SK-N-SH treated with all-trans-retinoic acid at 6 μM for 48 hours (cell line): ENCODE measurements at places on chromosomes 4 and X.

- ATAC-seq, result no peak
Measured at GRCh38 chr4:76998251-76998901, 48.8 kb downstream of the SEPTIN11 start.

DNA sequence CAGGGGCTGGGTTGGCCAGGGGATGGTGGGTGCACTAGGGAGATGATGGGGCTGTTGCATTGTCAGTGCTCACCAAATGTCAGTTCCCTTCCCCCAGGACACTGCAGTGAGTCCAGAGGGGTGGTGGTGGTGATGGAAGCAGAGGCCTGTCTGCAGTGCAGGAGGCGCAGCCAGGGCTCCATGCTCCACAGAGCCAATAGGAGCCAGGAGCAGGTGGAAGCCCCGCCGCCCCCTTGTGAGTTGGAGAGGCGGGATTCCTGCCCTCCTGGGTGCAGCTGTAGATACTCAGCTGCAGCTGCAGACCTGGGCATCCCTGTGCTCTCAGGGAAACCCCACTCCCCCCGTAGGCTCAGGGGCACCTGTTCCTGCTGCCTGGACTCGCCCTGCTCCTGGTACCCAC is 284.7 kb downstream of the EVC2 start:
- no peak for ATAC-seq

GRCh38 chr4:174281901-174282300 is 1.6 kb downstream of the FBXO8 start:
- no peak for ATAC-seq

DNA sequence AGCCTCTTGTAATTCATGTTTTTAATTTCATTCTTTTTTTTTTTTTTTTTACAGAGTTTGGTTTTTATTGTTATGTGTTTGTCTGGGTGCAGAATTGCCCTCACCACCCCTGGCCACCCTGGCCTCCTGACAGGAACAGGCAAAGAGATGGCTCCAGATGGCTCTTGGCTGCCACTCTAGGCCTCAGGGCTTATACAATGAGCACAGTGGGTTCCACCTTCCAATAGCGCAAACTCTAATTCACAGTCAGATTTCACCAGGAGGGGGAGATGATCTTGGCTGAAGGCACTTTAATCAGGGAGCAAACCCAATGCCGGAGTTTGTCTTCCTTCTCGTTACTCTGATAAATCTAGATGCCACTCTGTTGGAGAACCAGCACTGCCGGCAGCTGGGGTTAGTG is 24.8 kb downstream of the CPE start:
- ATAC-seq, result peak; percentile 16; the same call in 1 of the 3 replicates

- ATAC-seq, result no peak
Measured at GRCh38 chrX:106247162-106247561, 79.1 kb downstream of the PWWP3B start.

GRCh38 chr4:145847764-145848163 is 90.9 kb downstream of the ZNF827 start:
- ATAC-seq, result no peak

- peak; percentile 74 for ATAC-seq
Measured at GRCh38 chr4:80221161-80221560, 23.9 kb downstream of the PRDM8 start.

- ATAC-seq, result no peak
Measured at GRCh38 chr4:16869594-16870245, 28.7 kb downstream of the LDB2 start.

DNA sequence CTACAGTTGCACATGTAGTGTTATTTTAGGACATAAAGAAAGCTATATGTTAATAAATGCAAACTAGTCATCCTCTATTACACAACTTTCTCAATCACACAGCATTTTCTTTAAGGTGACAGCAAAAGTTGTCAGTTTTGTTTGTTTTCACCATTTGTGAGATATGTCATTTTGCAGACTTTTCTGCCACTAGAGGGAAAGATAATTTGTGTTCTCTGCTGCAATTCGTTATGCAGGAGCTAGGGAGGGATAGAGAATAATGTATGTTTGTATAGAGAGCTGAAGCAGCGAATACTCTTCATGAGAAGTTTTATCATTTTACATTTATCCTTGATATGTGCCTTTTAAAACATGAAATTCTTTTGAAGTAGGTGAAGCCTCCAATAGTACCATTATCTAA is 670.6 kb upstream of the ATOH1 start:
- ATAC-seq, result 0 out of 3 replicates have a peak, but pooled peaks have one; percentile 38

GRCh38 chrX:14528629-14529289 is 577 bp upstream of the GLRA2 start:
- peak; percentile 87 for ATAC-seq

- no peak for ATAC-seq
Measured at GRCh38 chr4:5571646-5572045, 136.7 kb downstream of the EVC2 start.

- ATAC-seq, result peak; percentile 95
Measured at GRCh38 chrX:150772150-150772970, 79.2 kb downstream of the MTMR1 start.

DNA sequence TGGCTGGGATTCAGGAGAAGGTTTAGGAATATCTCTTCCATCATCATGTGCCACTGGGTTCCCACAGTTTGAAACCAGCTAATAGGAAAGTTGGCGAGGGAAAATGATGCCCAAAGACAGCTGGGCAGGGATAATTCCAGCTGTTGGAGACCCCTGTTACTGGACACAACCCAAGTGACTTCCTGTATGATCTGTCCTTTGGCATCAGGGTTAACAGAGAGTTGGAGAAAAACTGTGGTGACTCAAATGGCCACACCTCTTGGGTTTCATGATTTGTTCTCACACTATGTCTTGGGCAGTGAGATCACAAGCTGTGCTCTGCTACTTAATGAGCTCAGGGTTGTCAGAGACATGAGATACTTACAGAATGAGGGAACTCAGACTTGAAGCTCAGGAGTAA is 3.8 kb downstream of the FGF16 start:
- peak; percentile 47 for ATAC-seq

DNA sequence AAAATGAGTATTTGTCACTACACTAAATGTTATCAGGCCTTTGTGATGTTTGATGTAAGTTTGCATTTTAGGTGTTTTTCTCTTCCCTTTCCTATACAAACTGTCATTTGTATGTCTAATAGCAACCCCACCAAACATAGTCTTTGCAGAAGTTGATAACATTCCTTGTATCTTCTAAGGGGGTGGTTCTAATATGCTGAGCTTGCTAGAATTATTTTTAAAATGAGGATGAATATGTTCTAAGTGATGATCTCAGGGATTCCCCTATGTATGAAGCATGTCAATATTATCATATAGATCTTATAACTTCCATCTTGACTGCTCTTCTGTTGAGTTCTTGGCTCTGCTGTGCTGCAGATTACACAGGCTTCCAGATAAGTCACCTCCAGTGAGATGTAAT is 3.1 kb downstream of the CHM start:
- ATAC-seq, result no peak

DNA sequence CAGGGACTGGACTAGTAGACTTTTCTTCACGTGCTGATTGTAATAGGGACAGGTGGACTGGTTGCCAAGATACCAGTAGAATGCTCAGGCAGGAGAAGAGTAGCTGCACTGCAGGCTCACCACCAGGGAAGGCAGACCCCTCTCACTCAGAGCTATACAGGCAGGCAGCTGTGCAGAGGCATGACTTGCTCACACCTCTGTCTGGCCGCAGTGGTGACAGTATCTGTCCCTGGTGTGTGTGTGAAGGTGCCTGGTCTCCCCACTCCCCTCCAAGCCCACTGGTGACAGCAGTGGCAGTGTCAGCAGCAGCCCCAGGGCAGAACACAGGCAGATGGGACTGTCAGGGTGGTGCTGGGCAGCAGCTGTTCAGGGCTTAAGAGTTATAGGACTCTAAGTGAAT is 140.7 kb downstream of the RPS6KA6 start:
- no peak for ATAC-seq

DNA sequence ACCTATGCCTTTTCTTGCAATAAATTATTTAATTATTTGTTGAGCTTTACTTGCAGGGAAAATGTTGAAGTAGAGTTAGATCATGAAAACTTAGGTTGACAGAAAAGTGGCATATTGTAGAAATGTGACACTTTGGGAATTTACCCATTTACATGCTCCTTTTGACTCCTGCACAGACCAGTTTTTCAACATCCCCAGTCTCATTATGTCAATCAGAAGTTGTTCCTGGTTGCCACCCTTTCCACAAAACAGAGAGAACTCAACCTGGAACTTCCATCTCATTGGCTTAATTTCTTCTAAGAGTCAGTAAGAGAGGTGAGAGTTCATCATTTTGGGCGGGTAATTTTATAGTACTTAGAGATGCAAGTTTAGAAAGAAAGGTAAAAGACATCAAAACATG is 284.6 kb upstream of the ANKRD50 start:
- no peak for ATAC-seq

- no peak for ATAC-seq
Measured at GRCh38 chrX:10048076-10048475, 80.9 kb downstream of the CLDN34 start.

DNA sequence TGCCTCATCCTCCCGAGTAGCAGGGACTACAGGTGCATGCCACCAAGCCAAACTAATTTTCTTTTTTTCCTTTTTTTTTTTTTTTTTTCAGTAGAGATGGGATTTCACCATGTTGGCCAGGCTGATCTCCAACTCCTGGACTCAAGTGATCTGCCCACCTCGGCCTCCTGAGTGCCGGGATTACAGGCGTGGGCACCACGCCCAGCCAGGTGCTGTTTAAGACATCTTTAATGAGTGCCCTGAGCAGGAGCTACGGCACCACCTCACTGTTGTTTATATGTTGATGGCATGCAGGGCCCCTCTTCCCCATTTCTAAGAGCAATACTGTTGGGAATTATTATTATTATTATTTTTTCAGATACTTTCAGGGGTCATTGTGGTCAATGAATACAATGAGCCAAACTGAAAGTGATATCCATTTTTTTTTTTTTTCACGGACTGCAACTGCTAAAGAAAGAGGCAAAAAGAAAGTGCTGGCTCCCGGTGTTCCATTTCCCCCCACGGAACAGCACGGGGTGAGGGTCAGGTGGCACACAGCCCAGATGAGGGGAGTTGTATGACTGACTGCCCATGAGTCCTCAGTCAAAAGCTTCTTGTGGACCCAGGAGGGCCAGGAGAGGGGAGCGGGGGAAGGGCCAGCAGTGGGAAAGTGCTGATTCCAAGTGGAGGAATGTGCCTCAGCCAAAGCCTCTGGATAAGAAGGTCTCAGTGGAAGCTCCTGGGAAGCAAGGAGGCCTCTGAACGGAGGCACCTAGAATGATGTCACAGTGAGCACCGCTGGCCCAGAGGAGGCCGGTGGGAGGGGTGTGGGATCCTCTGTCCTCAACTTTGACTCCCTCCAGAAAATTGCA is 101.8 kb upstream of the HPF1 start:
- no peak for ATAC-seq

- no peak for ATAC-seq
Measured at GRCh38 chr4:189780391-189780790, 160.3 kb upstream of the FRG1 start.

- ATAC-seq, result peak; percentile 20; the same call in 2 of the 3 replicates
Measured at GRCh38 chrX:130874751-130875150, 28.3 kb downstream of the ENOX2 start.

DNA sequence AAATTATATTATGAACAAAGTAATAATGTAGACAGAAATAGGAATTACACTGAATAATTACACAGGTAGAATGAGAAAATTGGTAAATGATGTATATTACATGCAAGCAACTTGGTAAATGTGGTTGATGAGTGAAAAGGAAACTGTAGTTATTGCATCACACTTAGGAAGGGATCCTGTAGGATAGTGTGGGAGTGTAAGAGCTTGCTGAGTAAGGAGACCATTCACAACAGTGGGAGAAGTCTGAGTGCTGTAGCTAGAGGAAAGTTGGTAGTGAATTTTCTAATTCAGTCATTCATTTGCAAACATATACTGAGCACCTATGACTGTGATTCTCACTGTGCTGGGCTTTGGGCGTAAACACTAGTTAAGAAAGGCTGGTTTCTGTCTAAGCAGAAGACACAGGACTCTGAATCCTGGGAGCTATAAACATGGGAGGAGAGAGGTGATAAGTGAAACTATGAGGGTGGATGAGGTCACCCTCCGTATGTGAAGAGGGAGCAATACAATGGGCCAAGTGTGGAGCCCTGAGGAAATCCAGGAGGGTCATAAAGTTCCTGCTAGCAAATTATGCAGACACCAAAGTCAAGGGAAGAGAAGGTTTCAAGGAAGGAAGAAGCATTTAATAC is 14.2 kb upstream of the CPE start:
- no peak for ATAC-seq

- no peak for ATAC-seq
Measured at GRCh38 chr4:8289956-8290700, 20.6 kb downstream of the HTRA3 start.

- ATAC-seq, result no peak
Measured at GRCh38 chrX:47560179-47560933, 649 bp upstream of the ARAF start.

GRCh38 chr4:65249111-65249510 is 421.2 kb downstream of the EPHA5 start:
- no peak for ATAC-seq

GRCh38 chrX:153327561-153327960 is 6.0 kb upstream of the PNMA6F start:
- ATAC-seq, result no peak

DNA sequence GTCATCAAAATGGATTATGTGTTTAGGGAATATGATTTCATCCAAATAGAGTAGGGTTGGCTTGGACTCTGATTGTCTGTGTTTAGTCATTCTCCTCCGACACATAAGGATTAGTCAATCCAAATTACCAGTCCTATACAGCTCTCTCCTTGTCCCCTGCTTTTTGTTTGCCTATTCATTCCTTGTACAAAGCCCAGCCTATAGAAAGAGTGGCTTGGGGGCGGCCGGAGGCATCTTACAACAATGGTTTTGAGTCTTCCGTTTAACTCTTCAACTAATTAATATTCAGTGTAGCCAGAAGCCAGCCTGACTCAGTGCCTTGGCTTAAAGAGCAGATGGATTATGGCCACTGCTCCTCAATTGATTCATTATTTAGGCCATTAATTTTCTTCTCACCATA is 796.6 kb upstream of the POU3F4 start:
- ATAC-seq, result no peak

- ATAC-seq, result no peak
Measured at GRCh38 chr4:128342762-128343161, 55.1 kb upstream of the PGRMC2 start.

DNA sequence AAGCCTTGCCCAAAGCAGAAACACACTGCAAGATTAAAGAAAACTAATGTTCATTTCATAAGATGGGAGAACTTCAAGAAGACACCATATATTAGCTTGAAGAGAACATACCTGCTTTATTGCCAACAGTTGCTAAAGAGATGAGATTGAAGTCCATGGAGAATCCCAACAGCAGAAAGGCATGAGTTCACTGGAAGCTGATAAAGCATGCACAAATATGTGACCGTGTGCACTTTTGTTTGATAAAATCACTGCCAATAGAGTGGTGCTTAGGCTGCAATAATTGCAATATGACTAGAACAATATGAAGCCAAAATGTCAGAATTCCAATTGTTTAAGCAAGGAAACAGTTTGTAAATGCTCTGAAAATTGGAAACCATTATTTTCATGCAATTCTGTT is 125.9 kb upstream of the PPARGC1A start:
- no peak for ATAC-seq

DNA sequence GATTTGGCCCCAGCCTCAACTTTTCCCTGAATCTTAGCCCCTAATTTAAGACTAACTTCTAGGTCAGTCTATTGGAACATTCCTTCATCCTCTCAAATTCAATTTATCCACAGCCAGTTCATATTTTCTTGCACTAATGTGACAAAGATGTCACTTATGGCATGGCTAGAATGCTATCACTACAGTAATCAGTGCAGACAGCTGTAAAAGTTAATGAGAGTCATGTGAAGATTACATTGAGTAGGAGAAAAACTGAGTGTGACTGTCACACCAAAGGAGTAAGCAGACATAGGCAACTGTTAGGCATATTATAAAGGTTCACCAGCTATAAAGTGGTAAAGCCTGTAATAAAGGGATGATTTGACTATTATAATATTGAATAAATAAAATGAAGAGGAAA is 42.6 kb downstream of the GABRG1 start:
- ATAC-seq, result no peak

GRCh38 chr4:19178835-19179234 is 1072.9 kb upstream of the SLIT2 start:
- no peak for ATAC-seq
